ENCODE measurements at places on chromosomes 16 and 17. TPM values are rescaled to one million over a fixed set of nuclear protein-coding genes. Genes with fewer than 3 reads are reported as not detected.

DNA sequence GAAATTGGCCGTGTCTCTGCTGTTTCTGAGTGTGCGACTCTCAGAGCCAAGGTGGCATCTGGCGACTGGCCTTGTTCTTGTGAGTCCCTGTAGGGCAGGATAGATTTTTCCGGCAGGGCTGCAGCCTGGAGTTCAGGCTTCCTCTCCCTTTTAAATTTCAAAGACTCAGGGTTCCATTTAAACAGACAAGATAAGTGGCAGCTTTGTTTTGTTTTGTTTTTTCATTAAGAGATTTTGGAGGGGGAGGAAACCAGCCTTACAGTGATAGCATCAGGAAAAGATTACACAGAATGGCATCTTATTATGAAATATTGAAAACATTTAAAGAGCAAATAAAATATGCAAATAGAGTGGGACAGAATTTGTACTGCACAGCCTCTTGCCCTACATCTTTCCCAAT is 151.3 kb downstream of the RPTOR start:
- H3K36me3 ChIP-seq, result no peaks in the 10 kb centered on the region
- H3K27ac ChIP-seq, result no peak overlapping the region
- DNase-seq, result no peak
- no peaks in the 10 kb centered on the region for H3K27me3 ChIP-seq

GRCh38 chr17:57943645-57944044 is 11.6 kb downstream of the CUEDC1 start:
- H3K4me3 ChIP-seq, result no peak overlapping the region
- H3K4me1 ChIP-seq, result peaks cover 24% of the 10 kb centered on the region
- no peaks in the 10 kb centered on the region for H3K36me3 ChIP-seq
- H3K27ac ChIP-seq, result no peak overlapping the region

The PRR35 gene
- not detected for polyA plus RNA-seq

GRCh38 chr17:13428611-13429042 is 173.1 kb downstream of the HS3ST3A1 start:
- no peak overlapping the region for H3K27ac ChIP-seq
- no peaks in the 10 kb centered on the region for H3K36me3 ChIP-seq
- H3K27me3 ChIP-seq, result no peaks in the 10 kb centered on the region
- no peak for DNase-seq

DNA sequence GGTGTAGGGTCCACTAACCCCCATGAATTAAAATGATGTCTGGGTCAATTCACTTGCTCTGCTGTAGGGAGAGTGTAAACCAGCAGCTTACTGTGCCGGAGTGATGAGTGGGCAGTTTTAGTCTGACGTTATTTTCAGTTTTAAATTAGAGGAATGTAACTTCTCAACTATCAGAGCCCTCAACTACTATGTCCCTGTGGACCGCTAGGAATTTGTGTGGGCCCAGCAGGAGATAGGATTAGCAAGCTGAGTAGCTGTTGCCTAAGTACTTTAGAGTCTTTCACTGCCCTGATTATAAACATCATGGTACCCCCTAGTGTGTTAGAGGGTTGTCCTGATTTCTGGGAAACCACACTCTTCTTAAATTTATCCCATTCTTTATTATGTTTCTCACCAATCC is 11.4 kb downstream of the MARVELD3 start:
- peaks cover 9% of the 10 kb centered on the region for H3K4me1 ChIP-seq
- peak; percentile 86 for DNase-seq
- H3K4me3 ChIP-seq, result no peak overlapping the region

The PIEZO1 gene
- polyA plus RNA-seq, result 372 TPM

DNA sequence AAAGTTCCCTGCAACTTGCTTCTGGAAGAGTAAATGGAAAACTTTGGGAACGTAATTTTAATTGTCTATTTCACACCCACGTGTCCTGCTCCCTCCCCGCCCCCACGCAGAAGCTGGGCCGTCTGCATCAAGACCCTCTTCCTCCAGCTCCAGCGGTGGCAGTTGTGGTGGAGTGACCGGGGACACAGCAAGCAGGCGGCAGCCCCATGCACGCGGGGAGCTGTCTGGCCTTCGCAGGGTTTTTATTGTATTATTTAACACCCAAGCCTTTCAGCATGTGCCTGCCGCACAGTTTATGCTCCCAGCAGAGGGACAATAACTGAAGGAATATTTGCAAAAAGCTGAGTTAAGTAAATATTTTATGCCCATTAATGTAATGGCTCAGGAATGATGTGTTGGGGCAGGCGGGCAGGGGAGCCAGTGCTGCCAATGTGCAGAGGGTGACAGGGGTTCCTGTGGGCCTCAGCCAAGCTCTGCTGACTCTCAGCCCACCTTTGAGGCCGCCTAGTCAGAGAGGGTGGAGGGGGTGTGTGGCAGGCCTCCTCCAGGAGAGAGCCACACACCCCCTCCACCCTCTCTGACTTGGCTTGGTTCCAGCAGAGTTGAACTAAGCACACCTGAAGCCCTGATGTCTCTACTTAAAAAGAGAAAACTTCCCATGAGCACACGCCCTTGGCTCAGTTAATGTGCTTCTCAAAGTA is 32.4 kb upstream of the ENPP7 start:
- no peaks in the 10 kb centered on the region for H3K4me1 ChIP-seq
- H3K36me3 ChIP-seq, result no peaks in the 10 kb centered on the region

DNA sequence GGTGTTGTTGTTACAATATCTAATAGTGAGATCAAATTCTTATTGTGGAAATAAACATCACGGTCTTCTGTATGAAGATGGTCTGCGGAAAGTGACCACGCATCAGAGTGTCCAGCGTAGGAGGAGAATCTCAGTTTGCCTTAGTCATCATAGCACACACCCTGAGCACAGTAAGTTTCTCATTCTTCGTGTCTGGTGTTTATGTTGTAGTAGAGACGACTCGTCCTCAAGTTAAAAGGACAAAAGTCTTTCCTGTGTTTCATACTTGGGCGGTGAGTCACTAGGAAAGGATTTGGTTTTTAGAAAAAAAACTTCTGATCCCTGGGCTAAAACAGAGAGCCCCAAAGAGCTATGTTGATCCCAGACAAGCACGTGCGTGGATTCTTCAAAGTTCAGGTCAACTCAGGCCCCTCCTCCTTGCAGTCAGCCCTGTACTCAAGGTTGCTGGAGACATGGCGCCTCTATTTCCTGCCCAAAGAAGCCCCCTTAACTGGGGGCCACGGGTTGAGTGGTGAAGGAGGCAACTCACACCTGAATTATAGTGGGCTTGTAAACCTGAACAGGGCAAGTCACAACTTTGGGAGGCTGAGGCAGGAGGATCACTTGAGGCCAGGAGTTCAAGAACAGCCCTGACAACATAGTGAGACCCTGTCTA is 170.4 kb downstream of the ZFHX3 start:
- H3K27me3 ChIP-seq, result no peaks in the 10 kb centered on the region
- peak; percentile 88 for DNase-seq
- H3K36me3 ChIP-seq, result no peaks in the 10 kb centered on the region
- peak overlapping the region; percentile 61 for H3K27ac ChIP-seq

DNA sequence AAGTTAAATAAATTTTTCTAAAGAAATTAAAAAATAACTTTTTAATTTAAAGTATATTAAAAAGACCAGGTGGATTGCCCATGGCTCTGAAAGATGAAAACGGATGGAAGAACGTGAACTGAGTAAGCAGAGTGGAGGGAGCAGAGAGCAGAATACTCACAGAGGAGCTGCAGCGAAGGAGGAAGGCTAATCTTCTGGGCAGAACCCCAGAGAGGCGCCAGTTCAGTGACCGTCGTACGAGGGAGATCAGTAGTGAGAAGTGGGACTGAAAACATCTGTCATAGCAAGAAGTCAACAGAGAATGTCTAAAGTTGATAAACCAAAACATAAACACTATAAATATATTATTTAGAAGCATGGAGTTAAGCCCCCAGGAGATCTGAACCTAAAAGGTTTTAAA is 34.9 kb downstream of the UBE2G1 start:
- no peak for DNase-seq
- no peaks in the 10 kb centered on the region for H3K27me3 ChIP-seq
- H3K27ac ChIP-seq, result peak overlapping the region; percentile 10
- no peak overlapping the region for H3K4me3 ChIP-seq

DNA sequence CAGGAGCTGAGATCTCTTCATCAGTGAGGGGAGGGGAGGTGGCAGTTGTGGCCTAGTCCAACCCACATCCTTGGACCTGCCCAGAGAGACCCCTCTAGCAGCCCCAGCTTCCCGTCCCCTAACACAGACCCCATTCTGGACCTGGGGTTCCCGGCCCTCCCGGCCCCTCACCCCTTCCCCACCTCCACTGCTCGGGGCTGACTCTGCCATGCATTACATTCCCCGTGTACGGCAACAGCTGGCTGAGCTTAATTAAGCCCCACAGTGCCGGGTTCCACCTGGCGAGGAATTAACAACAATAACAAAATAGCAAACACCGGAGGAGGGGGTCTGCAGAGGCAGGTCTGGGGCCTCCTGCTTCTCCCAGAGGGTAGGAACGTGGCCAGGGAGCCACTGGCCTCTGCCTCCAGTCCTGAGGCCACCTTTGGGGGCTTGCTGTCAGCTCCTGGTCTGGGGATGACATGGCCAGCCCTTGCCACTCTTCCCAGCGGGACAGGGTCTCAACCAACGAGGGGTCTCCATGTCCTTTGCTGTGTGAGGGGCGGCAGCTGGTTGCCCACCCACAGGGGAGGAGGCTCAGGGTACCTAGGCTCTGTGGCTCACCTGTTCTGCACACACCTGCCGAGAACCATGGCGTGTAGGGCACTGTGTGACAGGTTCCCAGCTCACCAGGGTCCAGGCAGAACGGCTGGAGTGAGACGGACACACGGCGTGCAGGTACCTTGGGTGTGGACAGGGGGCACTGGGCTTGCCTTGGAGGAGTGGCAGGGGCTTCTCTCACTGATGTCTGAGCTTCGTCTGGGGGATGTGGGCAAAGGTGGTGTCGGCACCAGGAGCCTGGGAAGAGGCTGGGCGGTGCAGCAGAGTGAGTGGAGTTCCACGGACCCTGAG is 46.9 kb upstream of the CBFA2T3 start:
- no peak for DNase-seq
- H3K27ac ChIP-seq, result no peak overlapping the region
- H3K27me3 ChIP-seq, result peaks cover 10% of the 10 kb centered on the region
- no peak overlapping the region for H3K4me3 ChIP-seq

The SBK1 gene
- polyA plus RNA-seq, result 0.03 TPM

- no peak overlapping the region for H3K4me3 ChIP-seq
- peaks cover 2% of the 10 kb centered on the region for H3K27me3 ChIP-seq
- no peaks in the 10 kb centered on the region for H3K36me3 ChIP-seq
- DNase-seq, result no peak
- no peak overlapping the region for H3K27ac ChIP-seq
- peaks cover 3% of the 10 kb centered on the region for H3K4me1 ChIP-seq
Observed at GRCh38 chr17:35314415-35315216, 58.8 kb downstream of the SLFN11 start.

The PABPN1L gene
- polyA plus RNA-seq, result not detected

The KCNJ18 gene
- not detected for polyA plus RNA-seq

The CIITA gene
- 0.10 TPM for polyA plus RNA-seq

DNA sequence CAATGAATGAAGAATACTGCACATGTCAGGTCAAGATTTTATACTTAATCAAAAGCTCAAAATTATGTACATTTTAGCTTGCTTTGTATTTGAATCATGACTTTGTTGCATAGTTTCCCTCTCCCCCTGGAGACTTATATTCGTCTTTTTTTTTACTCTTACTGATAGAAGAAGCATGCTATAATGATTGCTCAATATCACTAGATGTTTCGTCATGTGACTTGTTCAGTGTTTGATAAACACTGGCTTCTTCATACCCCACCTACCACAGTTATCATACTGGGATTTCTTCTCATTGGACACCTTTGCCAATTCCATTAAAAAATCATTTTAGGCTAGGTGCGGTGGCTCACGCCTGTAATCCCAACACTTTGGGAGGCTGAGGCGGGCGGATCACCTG is 148.7 kb downstream of the FTO start:
- no peaks in the 10 kb centered on the region for H3K4me1 ChIP-seq
- DNase-seq, result peak; percentile 10
- H3K36me3 ChIP-seq, result no peaks in the 10 kb centered on the region
- H3K4me3 ChIP-seq, result no peak overlapping the region
- no peaks in the 10 kb centered on the region for H3K27me3 ChIP-seq
- H3K27ac ChIP-seq, result no peak overlapping the region

The FNDC8 gene
- polyA plus RNA-seq, result not detected

GRCh38 chr17:79814974-79815835 is 18.3 kb upstream of the CBX8 start:
- H3K27ac ChIP-seq, result no peak overlapping the region
- H3K36me3 ChIP-seq, result no peaks in the 10 kb centered on the region
- no peak overlapping the region for H3K4me3 ChIP-seq
- peaks cover 12% of the 10 kb centered on the region for H3K4me1 ChIP-seq

- no peaks in the 10 kb centered on the region for H3K36me3 ChIP-seq
- no peak overlapping the region for H3K27ac ChIP-seq
- no peak for DNase-seq
Observed at GRCh38 chr17:79668344-79669250, 57.7 kb upstream of the RBFOX3 start.

DNA sequence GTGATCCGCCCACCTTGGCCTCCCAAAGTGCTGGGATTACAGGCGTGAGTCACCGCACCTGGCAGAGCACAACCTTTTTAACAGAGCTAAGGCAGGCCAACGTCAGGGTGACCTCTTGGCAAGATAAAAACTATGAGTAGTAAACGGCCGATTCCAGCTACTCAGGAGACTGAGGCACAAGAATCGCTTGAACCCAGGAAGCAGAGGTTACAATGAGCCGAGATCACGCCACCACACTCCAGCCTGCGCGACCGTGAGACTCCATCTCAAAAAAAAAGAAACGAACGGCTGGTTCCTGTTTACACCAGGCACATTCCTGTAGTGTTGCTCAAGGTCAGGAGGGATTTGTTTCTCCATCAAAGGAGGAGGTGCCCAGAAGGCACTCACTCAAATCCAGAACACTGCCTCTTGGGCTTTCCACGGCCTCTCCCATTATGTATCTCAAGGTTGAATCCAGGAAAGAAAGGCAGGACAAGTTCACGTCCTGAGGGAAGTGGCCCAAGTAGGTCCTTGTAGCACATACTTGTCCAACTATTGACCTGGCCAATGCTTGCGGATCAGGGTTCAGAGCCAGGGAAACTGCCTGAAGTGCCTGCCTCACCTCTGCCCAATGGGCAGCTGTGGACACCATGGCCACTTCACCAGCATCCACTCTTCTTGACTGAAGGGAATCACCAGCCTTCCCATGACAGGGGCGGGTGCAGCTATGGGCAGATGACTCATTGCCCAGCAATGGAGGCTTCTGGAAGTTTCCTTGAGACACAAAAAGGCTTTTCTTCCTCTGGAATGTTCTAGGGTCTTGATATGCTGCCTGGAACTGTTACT is 13.5 kb downstream of the KNOP1 start:
- H3K36me3 ChIP-seq, result peaks cover 44% of the 10 kb centered on the region
- peak; percentile 77 for DNase-seq
- H3K27ac ChIP-seq, result peak overlapping the region; percentile 70
- no peaks in the 10 kb centered on the region for H3K27me3 ChIP-seq
- H3K4me3 ChIP-seq, result no peak overlapping the region
- peaks cover 10% of the 10 kb centered on the region for H3K4me1 ChIP-seq

GRCh38 chr17:80647746-80648145 is 103.1 kb downstream of the RPTOR start:
- no peak overlapping the region for H3K4me3 ChIP-seq
- H3K27ac ChIP-seq, result peak overlapping the region; percentile 77
- no peaks in the 10 kb centered on the region for H3K36me3 ChIP-seq
- H3K27me3 ChIP-seq, result no peaks in the 10 kb centered on the region
- DNase-seq, result peak; percentile 97

The NXPH3 gene
- 0.20 TPM for polyA plus RNA-seq

GRCh38 chr16:6362321-6362720 is 970.3 kb upstream of the RBFOX1 start:
- DNase-seq, result no peak
- no peak overlapping the region for H3K27ac ChIP-seq
- H3K27me3 ChIP-seq, result no peaks in the 10 kb centered on the region
- no peaks in the 10 kb centered on the region for H3K4me1 ChIP-seq
